T follicular helper cell (primary cell): ENCODE measurements at places on chromosomes 7 and 10.

- no peak for DNase-seq
These were observed 9.6 kb downstream of the FAM53B start for GRCh38 chr10:124734311-124735166.

DNA sequence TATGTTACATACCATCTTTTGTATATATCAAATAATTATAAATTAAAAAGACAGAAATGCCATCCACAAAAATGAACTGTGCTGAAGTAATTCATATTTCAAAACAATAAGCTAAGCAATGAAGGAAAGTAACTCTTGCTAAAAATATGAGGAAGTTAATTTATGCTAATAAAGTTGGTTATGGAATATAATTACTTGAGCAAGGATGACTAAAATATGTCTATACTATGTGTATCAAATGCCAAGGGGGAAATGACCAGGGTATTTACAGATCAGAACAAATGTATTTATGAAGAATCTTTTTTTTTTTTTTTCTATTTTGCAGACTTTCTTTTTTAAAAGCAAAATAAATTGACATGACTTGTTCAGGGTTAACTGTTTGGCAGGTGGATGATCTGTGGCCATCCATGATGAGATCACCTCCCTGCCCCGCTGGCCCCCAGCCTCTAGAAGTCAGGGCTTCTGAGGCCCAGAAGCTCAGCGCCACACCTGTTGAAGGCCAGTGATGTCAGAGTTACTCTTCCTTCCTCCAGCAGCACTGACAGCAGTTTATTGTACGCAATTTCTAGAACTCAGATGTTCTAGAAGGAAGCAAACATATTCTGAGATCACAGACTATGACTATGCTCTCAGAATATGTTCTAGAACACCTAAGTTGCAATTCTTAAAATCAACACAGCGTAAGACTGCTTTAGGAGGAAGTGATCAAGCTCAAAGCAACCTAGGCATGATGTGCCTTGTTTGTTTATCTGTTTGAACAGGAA is 196.1 kb upstream of the KLF14 start:
- peak; percentile 62 for DNase-seq

DNA sequence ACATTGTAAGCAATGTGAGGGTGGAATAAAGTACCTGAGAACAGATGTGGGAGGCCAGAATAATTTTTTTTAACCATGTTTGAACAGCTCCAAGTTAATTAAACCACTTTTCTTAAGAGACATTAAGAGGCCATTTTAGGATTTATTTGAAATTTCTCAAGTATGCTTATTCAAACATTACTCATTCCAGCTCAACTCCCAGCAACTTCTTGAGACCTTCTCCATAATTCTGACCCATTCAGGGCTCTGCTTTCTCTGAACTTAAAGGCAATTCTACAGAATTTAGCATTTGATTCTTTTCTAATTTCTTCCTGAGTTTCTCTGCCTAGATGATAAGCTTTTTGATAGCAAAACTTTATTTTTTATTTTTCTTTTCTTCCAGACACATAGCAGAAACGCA is 314.5 kb downstream of the CAMK1D start:
- DNase-seq, result no peak

GRCh38 chr10:28676326-28676967 is 874 bp upstream of the BAMBI start:
- DNase-seq, result no peak

DNA sequence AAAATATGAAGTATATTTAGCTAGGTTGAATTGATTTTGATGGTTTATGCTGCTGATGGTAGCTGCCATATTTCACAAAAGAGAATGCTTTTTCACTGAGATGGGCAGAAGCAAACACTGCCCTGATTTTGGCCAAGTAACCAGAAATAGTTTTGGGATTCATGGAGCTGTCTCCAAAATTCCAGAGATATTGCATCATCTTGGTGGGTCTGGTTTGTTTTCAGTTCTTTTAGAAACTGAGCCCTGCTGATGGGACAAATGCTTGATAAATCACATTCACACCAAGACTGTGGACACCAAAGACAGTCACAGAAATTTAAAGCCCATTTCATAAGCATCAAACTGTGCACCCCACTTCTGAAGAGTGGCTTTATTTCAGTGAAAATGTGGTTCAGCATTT is 140.5 kb downstream of the BICC1 start:
- DNase-seq, result no peak

DNA sequence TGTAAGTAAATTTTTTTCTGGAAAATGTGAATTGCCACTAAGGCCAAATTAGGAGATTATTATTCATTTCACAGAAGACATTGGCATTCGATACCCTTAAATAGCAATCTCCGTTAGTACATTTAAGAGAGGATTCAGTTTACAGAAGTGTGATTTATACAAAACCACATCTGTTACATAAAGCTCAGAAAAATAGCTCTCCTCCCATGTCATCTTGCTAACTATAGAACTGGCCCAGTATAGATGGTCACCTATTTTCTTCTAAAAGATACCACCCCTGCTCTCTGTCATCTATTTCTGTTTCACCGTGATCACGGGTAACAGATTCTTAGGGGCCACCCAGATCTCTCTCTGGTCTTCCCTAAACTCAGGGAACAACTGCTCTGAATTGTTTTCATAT is 119.1 kb downstream of the HIP1 start:
- DNase-seq, result no peak

GRCh38 chr10:100350914-100351485 is 4.0 kb downstream of the SCD start:
- DNase-seq, result no peak

GRCh38 chr7:147721962-147722830 is 868.4 kb upstream of the C7orf33 start:
- no peak for DNase-seq

DNA sequence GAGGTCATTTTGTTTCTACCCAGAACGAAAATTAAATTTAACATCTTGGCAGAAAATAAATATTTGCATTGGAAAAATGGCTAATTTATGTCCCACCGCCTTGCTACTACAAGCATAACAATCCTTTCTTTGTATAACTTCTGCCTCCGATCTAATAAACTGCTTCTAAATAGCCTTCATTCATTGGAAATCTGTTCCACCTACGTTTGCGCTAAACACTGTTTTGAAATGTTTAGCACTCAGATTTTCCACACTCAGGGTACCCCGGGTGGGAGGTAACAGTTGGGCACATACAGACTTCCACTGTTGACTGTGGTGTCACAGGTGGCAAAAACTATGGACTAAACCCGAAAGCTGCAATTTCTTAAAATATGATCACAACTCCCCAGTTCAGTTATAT is 96.4 kb downstream of the FGFR2 start:
- DNase-seq, result no peak

DNA sequence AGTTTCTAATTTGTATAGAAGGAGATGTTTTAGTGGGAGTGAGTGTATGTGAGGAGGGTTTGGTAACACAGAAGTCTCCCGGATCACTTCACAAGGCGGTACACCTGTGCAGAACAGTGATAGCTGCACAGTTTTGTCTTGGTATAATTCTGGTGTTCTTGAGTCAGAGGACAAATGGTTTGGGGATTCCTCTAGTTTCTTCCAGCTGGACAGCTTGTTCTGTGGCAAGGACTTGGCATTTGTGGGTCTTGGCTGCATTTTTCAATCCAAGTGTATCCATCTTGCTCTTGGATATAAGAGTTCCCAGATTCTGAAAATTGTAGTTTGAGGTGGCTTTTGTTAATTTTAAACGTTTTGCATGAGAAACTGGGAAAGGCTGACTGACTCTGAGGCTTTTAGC is 135.7 kb downstream of the AHR start:
- DNase-seq, result no peak

DNA sequence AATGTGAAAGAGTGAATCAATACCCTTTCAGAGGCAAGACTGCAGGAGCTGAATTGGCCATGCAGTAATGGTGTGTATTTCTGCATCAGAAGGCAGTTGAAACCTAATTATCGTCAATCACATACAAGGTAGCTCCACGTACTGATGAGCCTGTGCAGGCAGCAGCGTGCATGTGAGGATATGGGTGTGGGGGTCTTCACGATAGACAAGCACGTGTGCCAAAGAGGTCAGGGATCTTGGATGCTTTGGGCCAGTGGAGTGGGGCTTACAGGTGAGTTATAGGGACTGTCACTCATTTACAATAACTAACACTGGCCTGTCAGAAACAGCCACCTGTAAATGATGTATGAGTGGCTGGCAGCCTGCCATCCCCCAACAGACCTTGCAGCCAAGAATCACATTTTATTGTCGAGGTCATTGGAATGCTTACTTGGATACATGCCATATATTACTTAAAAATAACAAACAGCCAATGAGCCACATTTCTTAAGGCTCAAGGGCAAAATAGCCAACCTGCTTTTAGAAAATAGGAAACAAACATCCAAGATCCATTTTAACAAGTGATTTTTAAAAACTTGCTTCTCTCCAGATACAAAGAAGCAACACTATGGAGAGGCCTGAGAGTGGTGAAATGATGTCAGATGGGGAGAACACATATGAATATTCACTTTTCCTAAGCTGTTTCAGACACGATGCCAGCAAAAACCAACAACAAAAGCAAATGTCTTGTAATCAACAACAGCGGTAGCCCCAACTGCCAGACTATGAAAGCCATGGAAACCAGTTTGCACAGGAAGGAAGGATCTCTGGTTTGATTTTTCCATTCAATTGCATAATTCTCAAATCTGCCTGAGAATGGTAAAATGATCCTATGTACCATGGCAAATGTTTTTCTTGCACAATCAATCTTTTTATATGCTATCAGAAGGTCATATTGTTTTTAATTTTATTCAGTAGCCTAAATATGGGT is 210.7 kb downstream of the SKAP2 start:
- DNase-seq, result no peak

DNA sequence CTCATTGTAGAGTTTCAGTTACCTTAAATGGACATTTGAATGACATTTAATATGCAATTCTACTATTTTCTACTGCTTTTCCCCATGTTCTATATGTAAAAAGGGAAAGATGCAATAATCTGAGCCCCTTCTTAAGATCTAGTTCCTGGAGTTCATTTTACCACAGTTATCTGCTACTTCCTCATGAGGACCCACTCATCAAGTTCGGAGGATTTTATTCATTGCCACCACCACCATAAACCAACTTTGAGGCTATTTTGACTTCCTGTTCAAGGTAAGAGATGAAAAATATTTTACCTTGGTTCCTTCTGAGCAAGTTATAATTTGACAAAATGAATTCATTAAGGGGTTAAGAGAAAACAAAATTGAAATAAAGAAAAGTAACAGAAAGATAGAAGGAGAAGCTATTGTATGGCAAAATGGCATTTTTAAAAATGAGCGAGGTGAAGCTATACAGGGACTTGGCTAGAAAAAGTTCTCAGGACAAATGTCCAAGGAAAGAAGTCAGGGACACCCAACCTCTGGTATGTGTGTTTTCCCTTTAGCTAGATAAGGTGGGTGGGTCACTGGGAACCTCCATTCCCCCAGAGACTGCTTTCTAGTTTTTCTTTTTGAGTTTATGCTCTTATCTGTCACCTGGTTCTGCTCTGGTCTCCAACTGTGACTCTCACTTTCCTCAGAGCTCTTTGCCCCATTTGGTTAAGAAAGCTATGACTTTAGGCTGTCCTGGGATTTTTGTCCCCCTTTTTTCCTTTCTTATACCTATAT is 14.9 kb upstream of the FAM3C start:
- DNase-seq, result no peak

DNA sequence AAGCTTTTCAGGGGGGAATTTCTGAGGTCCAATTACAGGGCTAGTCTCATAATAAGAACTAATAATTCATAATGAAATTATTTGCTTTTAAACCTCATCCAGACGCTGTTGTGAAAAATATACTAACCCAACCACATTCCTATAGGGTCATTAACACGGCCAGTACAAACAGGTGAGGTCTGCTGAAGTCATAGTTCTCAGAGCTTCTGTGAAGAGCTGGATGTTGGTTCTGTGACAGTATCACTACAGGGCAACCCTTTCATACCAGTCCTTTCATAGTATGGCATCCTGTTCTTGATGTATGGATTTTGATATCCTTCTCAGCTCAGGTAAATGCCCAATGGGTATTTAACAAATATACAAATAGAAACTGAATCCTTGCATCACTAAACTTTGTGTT is 62.3 kb upstream of the FAM133B start:
- DNase-seq, result no peak

- DNase-seq, result no peak
These were observed 173.2 kb downstream of the BUB3 start for GRCh38 chr10:123327450-123327849.

- DNase-seq, result no peak
These were observed 470.0 kb downstream of the SUGCT start for GRCh38 chr7:40604601-40605438.
